WTC11 (cell line): ENCODE measurements at places on chromosomes 2 and 18. TPM values are rescaled to one million over a fixed set of nuclear protein-coding genes. Genes with fewer than 3 reads are reported as not detected.

DNA sequence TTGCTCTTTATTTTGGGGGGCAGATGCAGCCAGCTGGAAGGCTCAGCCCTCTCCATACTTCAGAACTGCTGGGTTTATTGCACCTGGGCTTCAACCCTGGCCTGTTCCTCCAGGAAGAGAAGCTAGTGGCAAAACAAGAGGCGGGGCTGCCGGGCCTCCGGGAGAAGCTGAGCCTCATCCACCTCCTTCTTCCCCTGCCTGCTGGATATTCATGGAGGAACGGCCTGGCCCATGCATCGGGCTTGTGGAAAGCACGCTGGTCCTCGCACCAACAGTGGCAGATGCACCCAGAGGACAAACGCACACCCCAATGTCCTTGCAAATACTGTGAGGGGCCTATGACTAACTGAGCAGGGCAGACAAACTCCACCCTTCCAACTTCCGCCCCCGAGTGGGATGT is 30.6 kb downstream of the FAM178B start:
- DNase-seq = no peak

Gene TMEM17
- 0.66 to 1.2 TPM (median 1.1 TPM) in 3 replicates for total RNA-seq

Gene CNTNAP5
- 0.22 to 0.57 TPM (median 0.34 TPM) in 3 replicates for total RNA-seq

Gene HOXD3
- total RNA-seq = not detected in 3 replicates

Gene CPLX4
- total RNA-seq = not detected in 3 replicates
